AG04449 (cell line): ENCODE measurements at places on chromosomes 7 and 10.
A peak's percentile ranks its signal among the peaks of the same experiment; 100 is the strongest.

- DNase-seq, result no peak
These were observed 123.3 kb upstream of the LAMB4 start for GRCh38 chr7:108253275-108254044.

DNA sequence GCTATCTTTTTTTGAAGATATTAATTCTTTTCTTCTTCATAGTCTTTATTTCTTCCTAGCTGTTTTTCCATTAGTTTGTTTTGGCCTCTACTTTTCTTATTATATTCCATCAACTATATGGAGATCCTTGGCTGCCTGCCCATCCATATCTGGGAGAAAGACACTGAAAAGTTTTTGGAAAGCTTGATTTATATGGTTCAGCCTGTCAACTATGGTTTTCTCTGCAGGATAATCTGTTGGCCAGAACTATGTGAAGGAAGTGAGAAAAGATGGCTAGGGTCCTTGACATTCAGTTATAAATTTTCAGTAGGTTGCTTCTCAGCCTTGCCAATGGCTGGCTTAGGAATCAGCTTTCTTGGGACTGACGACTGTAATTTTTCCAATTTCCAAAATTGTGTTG is 10.0 kb upstream of the CDK14 start:
- no peak for DNase-seq

DNA sequence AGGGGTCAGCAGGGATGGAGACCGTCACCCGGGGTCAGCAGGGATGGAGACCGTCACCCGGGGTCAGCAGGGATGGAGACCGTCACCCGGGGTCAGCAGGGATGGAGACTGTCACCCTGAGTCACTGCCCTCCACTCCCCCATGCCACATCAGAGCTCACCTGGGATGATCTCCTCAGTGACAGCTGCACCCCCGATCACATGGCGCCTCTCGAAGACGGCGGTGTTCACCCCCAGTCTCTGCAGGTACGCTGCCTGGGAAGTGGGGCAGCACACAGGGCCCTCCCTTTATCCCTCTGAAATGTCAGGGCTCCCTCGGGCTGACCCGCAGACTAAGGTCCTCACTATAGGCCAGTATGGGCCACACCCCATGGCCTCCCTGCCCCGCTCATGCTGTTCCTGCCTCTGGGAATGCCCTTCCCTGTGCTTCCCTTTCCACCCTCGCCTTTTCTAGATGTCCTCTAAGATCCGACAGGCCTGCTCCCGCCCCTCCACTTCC is 7.2 kb downstream of the PYROXD2 start:
- no peak for DNase-seq

GRCh38 chr10:70753841-70754621 is 31.1 kb downstream of the TBATA start:
- no peak for DNase-seq

- no peak for DNase-seq
These were observed 620.1 kb upstream of the DPP6 start for GRCh38 chr7:153432063-153432462.

- DNase-seq, result no peak
These were observed 13.4 kb downstream of the SKIDA1 start for GRCh38 chr10:21511946-21512572.

- DNase-seq, result no peak
These were observed 18.4 kb upstream of the GPR146 start for GRCh38 chr7:1025743-1026581.

GRCh38 chr7:26061678-26062603 is 90.1 kb upstream of the NFE2L3 start:
- DNase-seq, result no peak

DNA sequence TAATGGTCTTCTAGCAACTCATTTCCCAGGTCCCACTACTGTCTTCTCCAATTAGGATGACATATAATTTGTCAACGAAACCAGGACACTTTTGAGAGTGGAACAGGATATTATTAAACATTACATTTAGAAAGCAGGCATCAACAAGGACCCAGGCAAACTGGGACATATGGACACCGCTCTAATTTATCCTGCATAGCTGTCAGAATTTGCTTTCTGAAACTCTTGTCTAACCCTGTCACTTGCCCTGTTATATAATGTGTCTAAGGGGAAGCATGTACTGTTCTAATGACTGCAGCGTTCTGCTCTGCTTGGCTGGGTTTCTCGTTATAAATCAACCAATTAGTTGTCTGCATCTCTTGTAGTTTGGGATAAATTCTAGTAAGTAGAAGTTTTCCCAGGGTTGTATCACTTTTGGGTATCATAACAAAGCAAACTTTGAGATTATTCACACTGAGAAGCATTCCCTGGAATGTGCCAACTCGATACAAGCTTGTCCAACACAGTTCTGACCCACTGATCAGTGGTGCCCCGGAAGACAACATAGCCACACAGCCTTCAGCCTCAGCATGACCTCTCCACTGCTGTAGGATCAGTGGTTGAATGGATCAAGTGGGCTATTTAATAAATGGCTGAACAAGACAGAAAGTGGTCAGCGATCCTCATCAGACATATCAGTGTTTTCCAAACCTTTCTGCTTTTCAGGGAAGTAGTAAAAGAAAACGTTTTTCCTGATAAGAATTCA is 228.1 kb downstream of the KIF20B start:
- DNase-seq, result no peak

GRCh38 chr7:82616059-82616728 is 172.6 kb upstream of the CACNA2D1 start:
- no peak for DNase-seq

GRCh38 chr10:127880557-127880956 is 12.2 kb downstream of the CLRN3 start:
- no peak for DNase-seq

- DNase-seq, result no peak
These were observed 227.6 kb downstream of the FZD1 start for GRCh38 chr7:91491868-91492267.

DNA sequence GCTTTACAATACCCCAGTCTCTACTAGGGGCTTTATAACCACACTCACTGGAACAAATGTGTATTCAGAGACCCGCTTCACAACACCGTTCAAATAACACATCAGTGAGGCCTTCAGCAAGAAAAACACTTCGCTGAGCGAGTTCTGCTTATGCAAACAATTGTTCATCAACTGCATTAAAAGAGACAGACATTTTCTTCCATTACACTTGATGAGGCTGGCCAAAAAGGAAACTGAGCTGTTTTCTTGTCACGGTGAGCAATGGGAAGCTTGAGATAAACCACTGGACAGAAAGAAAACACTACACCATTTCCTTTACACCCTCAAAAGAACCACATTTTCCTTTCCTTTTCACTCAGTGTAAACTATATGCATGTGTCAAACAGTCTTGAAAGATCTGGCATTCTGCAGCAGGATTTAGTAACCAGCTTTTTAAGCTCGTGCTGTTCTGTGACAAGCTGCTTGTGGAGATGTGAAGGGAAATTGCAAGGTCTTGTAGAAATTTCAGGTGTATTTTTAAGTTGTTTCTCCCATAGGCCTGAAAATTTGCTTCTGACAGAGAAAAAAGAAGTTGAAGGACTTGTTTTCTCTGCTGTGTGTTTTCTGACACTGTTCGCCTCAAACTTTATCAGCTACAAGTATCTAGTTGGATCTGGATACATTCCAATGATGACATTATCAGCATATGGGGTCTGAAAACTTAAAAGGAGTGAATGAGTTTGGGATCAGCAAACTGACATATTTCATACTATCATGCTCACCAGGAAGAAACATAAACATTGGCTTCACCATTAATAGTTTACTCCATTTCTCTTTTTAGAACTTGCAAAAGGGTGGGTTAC is 693.1 kb downstream of the PARD3 start:
- DNase-seq, result no peak

- DNase-seq, result no peak
These were observed 8.0 kb downstream of the KLF6 start for GRCh38 chr10:3776796-3777571.

GRCh38 chr10:4983615-4984216 is 19.9 kb downstream of the AKR1C2 start:
- no peak for DNase-seq

- DNase-seq, result no peak
These were observed 9.0 kb downstream of the RBP3 start for GRCh38 chr10:47357131-47357582.

DNA sequence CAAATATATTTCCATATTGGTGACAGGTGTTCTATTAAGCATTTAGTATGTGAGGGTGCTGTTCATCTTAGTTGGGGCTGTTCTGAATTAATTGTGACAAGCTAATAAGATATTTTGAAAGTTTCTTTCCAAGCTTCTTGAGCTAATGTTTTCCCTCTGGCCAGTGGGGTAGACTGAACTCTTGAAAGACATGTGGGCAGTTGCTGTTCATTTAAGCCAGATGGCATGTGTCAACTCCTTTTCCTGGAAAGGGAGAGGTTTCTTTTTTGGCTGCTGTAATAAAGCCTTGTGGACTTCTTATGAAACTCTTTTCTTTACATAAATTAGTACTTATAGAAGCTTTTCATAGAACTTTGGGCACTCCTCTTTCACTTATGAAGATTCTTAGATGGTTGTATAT is 21.7 kb downstream of the RAB18 start:
- no peak for DNase-seq

- DNase-seq, result no peak
These were observed 29.1 kb downstream of the CELF2 start for GRCh38 chr10:11046776-11047160.

GRCh38 chr7:104818961-104819880 is 194.8 kb upstream of the KMT2E start:
- no peak for DNase-seq

GRCh38 chr7:27191161-27191731 is 6.2 kb upstream of the HOXA11 start:
- DNase-seq, result no peak

DNA sequence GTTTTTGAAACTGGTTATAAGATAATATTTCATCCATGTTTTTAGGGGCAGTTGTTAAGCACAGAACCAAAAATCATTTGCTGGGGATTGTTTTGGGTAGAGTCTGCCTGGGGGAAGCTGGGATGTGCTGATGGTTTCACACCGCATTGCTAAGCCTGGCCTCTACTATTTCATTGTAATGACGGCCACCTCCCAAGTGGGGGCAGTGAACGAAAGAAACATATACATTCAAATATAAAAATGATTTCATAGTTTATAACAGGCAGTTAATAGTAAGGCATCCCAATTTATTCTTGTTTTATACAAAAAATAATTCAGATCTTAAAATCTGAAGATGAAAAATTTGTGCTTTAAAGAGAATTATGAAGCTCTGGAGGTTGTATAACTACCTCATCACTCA is 750.8 kb downstream of the REEP3 start:
- DNase-seq, result no peak

DNA sequence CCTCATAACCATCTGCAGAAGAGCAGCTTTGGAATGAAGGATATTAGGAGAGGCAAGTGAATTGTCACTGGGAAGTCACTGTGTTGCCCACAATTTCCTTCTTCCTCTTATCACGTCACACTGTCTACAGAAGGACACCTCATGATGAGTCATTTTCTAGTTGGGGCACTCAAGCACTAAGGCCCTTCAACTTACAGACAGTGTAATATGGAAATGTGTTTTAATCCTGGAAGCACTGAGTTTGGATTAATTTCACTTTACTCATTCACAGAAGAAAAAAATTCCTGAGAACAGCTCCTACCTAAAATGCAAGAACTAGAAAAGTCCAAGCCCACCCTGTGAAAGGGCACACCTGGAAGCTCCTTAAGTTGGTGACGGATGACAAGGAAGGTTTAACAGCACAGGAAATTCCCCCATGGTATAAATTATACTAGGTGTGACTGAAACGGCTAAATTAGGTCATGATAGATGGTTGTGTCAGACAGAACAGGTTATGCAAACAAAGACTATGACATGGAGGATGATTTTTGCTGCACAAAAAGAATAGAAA is 56.6 kb downstream of the PARD3 start:
- peak; percentile 47 for DNase-seq

- no peak for DNase-seq
These were observed 513 bp downstream of the HOXA7 start for GRCh38 chr7:27155816-27156507.

DNA sequence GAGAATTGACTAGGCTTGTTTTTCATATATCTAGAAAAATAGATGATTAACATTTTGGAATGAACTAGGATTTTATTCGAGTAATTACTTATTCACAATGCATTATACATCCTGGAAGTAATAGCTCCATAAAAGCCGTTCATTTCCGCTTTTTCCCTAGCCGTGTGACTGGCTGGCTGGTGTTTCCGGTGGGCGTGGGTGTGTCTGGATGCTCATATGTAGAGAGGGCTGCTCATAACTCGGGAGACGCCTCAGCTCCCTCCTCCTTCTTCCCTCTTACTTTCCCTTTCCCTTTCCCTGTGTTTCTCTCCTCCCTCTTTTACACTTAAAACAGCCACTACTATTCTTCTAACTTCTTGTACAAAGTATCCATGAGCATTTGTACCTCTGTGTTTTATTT is 187.7 kb upstream of the VSTM2A start:
- no peak for DNase-seq
